Muscle of arm (tissue), 14 donors: ENCODE measurements at places on chromosomes 2 and 18. TPM values are rescaled to one million over a fixed set of nuclear protein-coding genes. Genes with fewer than 3 reads are reported as not detected.

The PARD6G gene
- 7.8 TPM for polyA plus RNA-seq

The IL36G gene
- 0.50 TPM for polyA plus RNA-seq

The SLC4A5 gene
- polyA plus RNA-seq = 12.3 TPM

DNA sequence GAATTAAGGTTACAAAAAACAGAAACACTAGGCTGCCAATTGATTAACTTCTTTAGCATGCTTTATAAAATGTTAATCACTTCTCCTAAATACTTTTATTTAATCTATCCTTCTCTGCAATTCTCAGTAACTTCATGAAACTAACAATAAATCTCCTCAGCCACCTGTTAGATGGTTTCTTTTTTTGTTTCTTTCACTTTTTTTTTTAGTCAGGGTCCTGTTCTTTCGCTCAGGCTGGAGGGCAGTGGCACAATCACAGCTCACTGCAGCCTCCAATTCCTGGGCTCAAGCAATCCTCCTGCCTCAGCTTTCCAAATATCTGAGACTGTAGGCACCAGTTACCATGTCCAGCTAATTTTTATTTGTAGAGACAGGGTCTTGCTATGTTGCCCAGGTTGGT, 213.4 kb upstream of the STK17B start:
- no peak for DNase-seq

The DPP10 gene
- 0.85 TPM for polyA plus RNA-seq

DNA sequence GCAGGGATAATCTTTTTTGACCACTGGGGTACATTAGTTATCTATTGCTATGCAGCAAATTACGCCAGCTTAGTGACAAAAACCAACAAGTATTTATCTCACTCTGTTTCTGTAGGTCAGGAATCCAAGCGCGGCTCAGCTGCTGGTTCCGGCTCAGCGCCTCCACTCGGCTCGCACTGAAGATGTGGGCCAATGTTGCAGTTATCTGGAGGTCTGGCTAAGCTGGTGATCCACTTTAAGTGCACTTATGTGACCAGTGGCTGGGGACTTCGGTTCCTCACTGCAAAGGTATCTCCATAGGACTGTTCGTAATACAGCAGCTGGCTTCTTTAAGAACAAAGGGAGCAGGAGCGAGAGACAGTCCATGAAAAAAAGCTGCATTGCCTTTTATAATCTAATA, 591.9 kb downstream of the TMEM182 start:
- DNase-seq = no peak
